ENCODE measurements at places on chromosomes 11 and 22.
A peak's percentile ranks its signal among the peaks of the same experiment; 100 is the strongest.

DNA sequence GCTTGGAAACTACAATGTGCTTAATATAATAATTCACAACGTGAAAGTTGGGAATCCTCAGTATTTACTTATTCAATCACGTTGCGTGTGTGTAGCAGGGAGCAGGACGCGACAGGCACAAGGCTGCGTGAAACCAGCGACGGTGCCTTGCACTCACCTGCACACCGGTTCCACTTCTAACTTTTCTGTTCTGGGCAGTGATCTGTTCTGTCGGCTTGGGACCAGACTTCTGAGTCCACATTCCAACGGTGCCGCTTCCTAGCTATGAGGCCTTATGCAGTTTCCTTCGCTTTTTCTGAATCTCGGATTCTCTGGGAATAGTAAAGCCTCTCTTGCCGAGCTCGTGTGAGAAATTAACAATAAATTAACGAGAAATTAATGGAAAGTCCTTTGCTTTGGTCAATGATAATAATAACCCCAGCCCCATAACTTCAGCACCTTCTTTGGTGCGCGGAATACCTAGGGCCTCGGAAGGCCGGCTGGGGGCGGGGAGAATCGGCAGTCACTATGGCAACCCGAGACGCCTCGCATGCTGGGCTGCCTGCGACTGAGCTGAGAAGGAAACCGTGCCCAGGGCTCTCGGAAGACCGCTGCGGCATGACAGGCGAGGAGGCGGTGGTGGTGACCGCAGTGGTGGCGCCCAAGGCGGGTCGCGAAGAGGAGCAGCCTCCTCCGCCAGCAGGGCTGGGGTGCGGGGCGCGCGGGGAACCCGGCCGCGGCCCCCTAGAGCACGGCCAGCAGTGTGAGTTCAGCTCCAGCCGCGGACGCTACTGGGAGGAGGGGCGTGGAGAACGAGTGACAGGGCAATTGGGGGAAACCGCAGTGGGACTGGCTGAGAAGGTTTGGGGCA is at the start of gene C11orf97:
TSS of gene C11orf97 (plus strand) at position 530 of the 850 bp plus-strand sequence. CDS start at position 598, 68 bp downstream.
- DNase-seq = no peak

DNA sequence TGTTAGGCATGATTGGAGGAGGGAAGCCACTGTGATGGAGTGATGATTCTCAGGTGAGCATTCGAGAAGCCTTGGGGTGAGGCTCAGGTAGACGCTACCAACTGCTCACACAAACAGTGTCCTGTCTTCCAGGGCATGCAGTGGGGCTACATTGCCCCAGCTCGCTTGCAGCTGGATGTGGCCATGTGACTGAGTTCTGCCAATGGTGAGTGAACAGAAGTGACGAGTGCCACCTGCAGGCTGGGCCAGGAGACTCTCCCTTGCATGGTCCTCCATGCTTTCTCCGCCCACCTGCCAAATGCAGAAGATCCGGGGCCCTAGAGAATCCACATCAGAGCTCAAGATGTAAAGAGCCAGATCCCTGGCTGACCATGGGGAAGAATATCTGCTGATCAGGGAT is 195.9 kb downstream of the BCR start:
- no peak for DNase-seq

DNA sequence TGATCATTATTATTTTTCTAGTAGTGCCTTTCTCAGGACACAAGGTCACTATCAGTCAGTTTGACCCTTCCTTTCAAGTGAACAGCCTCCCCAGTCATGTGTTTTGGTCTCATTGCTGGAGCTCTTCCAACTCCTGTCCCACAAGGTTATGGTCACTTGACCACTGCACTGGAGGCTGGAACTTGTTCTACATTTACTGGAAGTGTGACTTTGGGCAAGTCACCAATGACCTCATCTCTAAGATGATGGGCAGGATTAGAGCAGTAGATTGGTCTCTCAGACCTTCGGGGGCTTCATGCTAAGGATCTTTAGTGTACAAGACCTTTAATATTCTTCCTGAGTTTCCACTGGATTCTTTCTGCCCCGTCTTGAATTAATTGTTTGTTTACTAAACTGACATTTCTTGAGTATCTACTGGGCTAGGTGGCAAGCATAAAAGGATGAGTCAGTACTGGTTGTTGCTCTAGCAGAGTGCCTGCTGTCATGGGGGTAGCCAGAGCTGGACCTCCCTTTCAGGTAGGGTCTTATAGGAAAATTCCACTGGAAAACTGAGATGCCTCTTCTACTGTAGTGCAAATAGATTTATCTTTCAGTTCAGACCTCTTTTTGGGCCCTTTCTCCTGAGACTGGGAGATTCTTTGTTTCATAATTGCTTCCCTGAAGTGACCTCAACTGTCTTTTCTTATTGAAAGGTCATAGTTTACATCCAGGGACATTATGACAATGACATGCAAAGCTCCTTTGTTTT is 106.8 kb downstream of the GRAMD1B start:
- DNase-seq = no peak

DNA sequence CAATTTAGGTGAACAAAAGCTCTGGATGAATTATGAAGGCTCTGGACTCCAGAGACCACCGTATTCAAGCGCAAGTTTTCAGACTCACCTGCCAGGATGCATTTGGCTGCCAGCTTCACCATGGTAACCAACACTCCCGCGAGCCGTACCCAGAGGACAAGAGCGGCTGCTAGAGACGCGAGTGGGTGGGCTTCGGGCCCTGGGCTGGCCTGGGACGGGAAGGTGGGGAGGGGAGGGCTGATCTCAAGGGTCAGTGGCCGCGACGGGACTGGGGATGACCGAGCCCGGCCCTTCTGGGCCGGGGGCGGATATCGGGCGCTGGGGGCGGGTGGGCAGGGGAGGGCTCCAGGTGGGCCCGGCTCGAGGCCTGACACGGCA is 344 bp downstream of the IFT27 start:
- no peak for DNase-seq

GRCh38 chr11:67420646-67421429 is 5.4 kb downstream of the CARNS1 start:
- DNase-seq = no peak

GRCh38 chr11:7593481-7593880 is 79.7 kb downstream of the PPFIBP2 start:
- DNase-seq = no peak

DNA sequence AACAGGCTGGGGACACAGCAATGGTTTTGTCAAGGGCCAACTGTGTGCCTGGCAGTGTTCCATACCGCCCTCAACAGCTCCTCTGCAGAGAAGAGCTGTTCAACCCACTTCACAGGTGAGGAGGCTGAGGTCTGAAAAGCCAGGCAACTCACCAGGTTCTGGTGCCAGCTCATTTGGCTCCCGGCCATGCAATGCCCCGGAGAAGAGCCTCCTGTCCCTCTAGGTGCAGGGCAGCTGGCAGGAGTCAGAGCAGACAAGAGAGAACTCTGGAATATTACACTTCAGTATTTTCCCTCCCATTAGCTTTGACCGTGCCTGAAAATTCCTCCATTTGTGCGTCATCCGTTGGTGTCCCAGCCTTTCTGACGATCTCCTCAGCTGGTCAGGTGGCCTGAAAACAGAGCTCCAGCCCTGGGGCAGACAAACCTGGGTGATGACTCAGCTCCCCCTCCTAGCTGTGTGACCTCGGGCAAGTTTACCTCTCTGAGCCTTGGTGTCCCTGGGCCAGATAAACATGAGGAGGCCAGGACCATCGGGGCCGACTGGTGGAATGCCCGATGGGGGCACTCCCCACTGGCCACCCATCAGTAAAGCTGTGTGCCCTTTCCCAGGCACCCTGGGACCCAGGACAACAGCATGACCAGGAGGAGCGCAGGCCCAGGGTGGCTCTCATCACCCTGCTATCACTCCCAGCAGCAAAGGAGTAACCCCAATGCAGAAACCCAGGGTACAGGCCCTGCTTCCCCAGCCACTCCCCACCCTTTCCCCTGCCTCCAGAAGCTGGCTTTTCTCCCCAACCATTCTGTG is 9.6 kb upstream of the C1QTNF6 start:
- no peak for DNase-seq

- DNase-seq = no peak
These were observed 91.0 kb downstream of the CCDC83 start for GRCh38 chr11:85946221-85946620.

DNA sequence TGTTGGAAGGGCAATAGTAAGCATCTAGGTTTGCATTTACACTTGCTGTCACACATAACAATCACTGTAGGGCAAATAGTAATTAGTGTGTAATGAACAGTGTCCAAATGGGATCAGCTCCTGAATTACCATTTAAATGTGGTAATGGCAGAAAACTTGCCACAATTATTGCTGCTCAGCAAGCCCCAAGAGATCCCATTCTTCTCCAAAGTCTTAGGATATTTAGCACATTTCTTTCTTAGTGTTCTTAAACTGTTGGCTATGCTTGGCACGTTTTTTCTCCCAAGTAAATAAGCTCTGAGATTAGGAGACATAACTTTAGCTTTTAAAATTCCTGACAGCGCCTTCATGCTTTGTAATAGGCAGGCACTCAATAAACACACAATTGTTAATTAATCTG is 1037.0 kb downstream of the DLG2 start:
- DNase-seq = no peak

- DNase-seq = no peak
These were observed 26.4 kb downstream of the MN1 start for GRCh38 chr22:27775087-27775698.

- no peak for DNase-seq
These were observed 69.3 kb downstream of the CEP164 start for GRCh38 chr11:117396970-117397369.

DNA sequence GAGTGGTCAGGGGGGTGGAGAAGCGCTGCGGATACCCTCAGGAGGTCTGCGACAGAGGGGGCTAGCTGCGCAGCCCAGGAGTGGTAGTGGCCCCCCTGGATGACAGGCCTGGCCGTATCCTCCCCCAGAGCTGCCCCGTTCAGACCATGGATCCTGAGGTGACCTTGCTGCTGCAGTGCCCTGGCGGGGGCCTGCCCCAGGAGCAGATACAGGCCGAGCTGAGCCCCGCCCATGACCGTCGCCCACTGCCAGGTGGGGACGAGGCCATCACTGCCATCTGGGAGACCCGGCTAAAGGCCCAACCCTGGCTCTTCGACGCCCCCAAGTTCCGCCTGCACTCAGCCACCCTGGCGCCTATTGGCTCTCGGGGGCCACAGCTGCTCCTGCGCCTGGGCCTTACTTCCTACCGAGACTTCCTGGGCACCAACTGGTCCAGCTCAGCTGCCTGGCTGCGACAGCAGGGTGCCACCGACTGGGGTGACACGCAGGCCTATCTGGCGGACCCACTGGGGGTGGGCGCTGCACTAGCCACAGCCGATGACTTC is 505 bp downstream of the NUDT22 start:
- DNase-seq = no peak

- no peak for DNase-seq
These were observed 23.4 kb downstream of the ADAMTS15 start for GRCh38 chr11:130471731-130472433.

GRCh38 chr22:25623310-25623734 is 58.8 kb downstream of the GRK3 start:
- no peak for DNase-seq

GRCh38 chr11:61949169-61950034 is 749 bp upstream of the BEST1 start:
- peak; percentile 95 for DNase-seq

- DNase-seq = no peak
These were observed 732 bp upstream of the SORL1 start for GRCh38 chr11:121451178-121451985.

- no peak for DNase-seq
These were observed 364.0 kb downstream of the CASP12 start for GRCh38 chr11:104534278-104534677.

Data from BJ (cell line).